Bone marrow (tissue), 2 donors: ENCODE measurements at places on chromosomes 7 and 10.

- no peak for DNase-seq
Measured at GRCh38 chr7:77439572-77439971, 23.4 kb upstream of the GSAP start.

GRCh38 chr7:98227939-98228338 is 16.7 kb downstream of the BHLHA15 start:
- DNase-seq, result no peak

DNA sequence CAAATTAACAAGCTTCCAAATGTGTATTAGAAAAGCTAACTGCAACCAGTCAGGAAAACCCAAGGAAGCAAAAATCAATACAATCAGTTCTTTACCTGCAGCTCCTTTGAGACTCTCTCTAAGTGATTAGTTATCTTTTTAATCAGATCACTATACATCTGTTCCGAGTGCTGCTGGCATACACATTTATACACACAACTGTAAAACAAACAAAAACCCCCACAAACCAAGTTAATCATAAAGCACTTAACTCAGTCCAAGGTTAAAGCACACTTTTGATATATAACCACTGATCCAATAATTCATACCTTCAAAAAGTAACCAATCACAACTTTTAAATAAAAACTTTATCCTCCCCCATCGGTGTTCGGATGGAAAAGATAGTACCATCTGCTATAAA is 25.6 kb downstream of the CACUL1 start:
- no peak for DNase-seq

- no peak for DNase-seq
Measured at GRCh38 chr10:96440361-96441292, 73.1 kb downstream of the TLL2 start.

DNA sequence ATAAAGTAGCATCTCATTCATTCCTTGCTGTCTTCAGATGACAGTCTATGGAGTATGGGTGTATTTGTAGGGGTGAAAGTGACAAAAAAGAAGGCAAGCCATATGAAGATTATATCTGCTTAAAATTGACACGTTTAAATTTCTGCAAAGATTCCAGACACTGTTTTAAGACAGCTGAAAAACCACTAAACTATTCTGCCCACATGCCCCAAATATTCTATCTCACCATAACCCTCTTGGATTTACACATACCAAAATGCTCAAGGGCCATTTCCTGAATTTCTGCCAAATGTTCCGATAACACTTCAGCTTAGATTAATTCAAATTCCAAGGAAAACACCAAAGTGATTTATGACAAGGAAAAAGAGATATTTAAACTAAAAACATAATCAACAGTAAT is 99.9 kb upstream of the IL6 start:
- no peak for DNase-seq

- DNase-seq, result no peak
Measured at GRCh38 chr10:123309731-123310130, 155.5 kb downstream of the BUB3 start.

- DNase-seq, result no peak
Measured at GRCh38 chr7:130957137-130957513, 223.1 kb upstream of the KLF14 start.

DNA sequence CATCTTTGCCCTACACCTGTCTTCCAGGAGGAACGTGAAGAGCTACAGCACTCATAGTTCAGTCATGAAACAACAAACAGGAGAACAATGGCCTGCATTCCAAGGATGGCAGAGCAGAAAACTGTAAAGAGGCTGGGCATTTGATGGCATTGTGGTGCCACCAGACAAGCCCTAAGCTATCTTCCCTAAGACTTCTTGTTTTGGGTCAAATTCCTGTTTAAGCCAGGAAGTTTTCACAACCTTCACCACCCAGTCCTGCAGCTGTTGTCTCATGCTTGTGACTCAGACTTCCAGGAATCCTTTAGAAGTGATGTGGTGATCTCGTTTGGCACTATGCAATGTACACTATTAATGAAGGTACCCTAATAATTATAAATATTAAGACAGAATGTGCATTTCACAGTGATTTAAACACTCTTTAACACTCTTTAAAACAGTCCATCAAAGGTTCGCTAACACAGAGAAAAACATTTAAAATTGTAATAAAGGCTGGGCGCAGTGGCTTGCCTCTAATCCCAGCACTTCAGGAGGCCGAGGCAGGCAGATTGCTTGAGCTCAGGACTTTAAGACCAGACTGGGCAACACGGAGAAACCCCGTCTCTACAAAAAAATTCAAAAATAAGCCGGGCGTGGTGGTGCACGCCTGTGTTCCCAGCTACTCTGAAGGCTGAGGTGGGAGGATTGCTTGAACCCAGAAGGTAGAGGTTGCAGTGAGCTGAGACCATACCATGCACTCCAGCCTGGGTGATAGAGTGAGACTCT is 2.7 kb upstream of the HERPUD2 start:
- no peak for DNase-seq
